ENCODE measurements at places on chromosomes 12 and 14.

DNA sequence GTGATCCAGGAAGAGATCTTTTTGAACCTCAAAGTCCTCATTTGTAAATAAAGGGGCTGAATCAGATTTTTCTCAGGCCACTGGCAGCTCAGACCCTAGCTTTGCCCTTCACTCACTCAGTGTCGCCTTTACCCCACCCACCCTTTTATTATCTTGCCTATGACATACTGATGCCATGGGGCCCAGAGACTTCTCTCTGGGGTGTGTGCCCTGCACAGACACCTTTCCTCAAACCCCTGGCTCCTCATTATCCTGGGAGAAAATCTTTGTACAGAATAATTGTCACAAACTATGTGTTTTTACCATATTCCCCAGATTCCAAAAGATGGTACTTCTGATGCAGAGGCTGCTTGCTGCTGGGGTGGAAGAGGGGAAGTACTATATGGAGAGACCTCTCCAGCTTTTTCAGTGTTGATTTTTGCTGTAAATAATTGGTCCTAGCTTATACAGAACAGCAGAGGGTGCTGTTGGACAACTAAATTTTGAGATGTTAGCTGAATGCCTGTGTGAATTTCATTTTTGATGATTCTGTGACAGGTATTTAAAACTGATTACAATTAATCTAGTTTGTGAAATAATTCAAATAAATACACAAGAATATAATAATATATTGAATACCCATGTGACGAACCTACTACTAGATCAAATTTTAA, 53.9 kb upstream of the DCD start:
- no peak for DNase-seq

DNA sequence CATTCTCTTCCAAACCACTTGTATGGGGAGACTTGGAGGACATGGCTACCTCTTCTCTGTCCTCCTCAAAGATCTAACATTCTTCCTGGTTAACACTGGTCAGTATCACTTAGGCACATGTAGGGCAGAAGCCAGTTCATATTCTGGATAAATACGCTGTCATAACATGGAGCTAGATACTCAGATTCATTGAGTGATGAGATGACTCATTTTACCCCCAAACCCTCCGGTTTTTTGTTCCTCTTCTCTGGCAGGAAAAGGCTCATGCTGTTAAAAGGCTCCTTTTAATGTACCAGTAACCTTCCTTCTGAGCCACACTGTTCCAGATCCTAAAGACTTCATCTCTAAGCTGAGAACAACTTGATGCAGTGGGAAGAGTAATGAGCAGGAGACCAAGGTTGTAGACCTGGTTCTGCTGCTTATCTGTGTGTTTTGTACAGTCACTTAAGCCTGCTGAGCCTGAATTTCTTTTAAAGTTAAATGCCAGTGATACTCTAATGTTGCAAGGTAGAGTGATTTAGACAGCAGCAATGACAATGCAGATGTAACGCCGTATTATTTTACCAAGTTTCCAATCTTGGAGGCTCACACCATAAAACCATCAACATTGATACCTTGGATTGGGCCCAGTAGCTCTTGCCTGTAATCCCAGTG, 57.3 kb upstream of the ELK3 start:
- DNase-seq: no peak

DNA sequence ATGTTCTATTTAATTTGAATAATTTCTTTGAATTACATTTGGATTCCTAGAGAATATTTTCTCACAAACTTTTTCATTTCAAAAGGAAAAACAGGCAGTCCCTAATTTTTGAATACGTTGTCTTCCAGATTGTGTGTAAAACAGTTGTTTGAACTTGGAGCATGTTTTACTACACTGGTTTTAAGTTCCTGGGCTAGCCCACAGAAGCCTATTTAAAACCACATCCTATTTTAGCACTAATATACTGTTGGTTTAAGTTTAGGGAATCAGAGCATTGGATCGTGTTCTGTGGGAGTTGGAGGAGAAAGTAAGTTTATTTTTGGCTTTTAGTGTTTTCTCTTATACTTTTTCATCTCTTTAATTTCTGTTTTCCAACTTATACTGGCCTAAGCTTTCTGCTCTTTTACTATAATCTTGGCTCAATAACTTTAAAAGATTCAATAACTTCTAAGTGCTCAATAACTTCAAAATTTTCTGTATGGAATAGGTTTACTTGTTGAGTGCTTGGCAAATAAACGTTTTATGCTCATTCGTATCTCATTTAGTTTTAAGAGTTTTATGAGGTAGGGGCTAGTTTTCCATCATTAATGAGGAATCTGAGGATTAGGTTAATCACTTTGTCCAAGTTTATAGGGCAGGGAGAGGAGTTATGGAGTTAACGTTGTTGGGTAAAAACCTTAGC, 14.9 kb downstream of the LEMD3 start:
- no peak for DNase-seq

DNA sequence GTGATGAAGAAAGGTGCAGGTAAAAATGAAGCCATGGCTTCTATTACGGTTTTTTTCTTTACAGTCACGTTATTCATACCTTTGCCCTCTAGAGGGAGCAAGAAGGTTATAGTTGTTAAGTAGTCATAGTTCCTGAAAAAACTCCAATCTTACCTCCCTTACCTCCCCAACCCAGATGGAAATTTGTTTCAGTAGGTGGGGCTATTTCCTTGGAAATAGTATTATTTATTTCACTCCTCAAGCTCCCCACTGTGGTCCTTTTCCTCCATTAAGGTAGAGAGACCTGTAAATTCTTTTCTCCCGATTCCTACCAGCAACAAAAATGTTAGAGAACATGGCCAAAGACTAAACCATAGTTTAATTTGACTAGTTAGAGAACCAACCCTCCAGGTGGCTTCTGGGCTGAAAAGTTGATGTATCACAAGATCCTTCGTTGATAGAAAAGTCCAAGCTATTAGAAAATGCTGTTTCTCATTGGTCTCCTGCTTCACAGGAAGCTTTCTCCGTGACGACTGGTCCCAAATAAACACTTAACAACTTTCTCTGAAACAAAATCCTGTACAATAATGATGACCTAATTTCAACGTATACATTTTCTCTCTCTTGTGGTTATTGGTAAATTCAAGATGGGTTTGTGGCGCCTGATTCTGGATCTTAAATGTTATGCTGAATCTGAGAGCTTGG, 43.5 kb downstream of the TMX1 start:
- no peak for DNase-seq

- DNase-seq: no peak
Measured at GRCh38 chr14:100039903-100040302, 25.3 kb upstream of the EVL start.

DNA sequence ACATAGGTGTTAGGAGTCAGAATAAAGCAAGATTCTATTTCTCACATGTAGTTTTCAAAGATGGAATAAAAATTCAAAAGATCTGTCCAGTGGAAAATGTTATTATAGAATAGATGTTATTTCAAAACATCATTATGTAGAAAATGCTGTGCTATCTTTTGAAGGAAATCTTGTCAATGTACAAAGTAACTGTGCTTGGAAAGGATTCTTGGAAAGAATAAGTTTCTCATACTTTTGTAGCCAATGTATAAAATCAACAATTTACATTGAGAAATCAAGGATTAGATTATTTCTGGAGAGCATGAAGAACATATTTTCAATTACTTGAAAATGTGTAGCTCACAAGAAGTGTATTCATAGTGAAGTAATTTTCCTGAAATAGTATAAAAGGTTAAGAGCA, 532.5 kb upstream of the MGAT4C start:
- DNase-seq: no peak

DNA sequence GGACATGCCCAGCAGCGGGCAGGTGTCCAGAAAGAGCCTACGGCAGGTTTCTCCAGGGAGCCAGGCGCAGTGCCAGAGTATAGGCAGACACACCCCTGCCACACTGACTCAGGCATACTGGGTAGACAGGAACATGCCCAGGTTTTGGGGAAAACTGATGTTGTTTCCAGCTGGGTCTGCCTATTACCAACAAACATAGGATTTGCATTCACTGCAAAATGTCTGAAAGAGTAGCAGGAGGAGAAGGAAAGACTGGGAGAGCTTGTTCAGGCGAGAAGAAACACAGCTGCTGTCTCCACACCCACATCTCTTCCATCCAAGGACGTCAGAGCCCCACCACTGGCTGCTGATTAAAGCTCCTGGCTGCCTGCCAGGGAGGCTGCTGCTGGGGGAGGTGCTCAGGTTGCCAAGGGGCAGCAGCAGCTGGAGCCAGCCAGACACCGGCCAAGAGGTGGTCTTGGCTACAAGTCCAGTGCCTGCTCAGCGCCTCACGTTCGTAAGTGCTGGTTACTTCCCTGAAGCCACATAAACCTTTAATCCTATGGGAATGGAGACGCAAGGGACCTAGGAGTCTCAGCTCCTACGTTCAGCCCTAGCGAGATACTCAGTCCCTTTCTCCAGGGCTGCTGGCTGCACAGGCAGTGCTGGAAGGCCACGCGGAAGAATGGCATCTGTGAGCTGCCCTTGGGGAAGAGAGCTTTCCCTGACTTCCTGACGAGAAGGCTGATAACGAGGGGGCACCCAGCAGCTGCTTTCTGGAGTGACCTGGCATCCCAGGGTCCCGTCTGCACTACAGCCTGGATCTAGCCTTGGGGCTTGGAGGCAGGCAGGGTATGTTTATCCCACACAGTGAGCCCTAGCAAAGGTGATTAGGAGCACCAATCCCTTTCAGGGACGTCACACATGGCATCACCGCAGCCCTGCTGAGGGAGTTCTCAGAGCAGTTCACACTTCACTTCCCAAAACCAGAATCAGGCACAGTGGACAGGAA, 58.1 kb downstream of the PLEKHG3 start:
- DNase-seq: no peak

DNA sequence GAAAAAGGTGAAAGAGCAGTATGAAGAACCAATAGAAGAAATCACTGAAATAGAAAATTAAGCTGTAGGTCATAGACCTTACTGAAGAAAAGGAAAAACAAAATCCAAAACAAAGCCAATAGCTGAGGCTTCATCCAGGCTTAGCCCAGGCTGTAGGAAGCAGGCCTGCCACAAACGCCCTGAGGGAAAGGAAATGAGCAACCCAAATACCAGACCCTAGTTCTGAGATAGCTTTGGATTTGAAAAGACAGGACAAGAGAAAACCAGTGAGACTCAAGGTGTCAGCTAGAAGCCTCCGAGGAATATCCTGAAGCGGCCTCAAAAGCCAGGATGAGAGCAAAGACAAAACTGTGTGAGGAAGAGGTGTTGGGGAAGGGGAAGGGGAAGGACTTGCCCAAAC, 79.2 kb downstream of the FERMT2 start:
- DNase-seq: no peak

DNA sequence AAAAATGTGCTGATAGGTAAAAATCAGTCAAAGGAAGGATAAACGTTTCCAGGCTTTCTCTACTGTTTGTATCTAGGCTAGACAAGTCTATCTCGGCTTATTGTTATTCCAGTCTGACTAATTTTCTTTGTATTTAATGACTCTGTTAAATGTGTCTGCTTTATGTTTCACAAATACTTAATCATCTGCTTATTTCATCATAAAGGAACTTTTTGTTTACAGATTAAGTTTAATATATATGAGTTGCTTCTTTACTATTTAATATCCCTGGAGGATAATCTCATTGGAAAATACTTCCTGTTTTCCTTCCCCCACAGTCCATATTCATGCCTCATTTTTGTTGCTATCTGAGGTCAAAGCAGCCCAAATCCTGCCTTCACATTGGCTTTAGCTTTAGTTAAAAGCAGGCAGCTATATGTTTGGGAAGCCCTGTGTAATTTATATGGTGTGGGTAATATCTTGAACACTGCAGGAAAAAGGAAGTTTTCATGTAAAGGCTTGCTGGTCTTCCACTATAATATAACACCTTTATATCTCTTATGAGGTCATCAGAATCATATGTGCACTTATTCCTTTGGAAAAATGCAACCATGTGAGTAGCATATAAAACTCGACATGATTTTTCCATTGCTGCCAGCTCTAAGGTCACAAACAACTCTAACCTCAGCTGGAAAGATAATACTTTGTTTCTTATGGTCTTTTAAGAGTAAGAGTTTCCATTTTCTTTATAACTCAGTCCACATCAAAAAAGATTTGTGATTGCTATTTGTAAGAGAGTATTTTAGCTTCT, 76.8 kb downstream of the ALX1 start:
- DNase-seq: no peak

DNA sequence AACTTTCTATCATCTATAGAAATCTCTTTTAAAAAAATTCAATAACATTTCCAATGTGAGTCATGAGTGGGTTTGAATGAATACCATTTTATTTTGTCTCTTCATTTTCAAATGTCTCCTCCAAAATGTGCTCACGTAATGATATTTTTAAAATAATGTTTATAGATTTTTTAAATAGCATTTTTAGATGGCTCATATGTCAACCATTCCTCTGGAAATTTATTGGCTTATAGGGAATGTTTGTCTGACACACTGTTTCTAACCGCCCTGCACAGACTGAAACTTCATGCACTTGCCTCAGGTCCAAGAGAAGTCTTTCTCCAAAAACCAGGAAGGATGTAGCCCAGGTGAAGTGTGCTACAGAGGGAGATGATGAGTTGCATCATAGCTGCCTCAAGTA, 88.8 kb upstream of the PLEKHG7 start:
- DNase-seq: no peak

DNA sequence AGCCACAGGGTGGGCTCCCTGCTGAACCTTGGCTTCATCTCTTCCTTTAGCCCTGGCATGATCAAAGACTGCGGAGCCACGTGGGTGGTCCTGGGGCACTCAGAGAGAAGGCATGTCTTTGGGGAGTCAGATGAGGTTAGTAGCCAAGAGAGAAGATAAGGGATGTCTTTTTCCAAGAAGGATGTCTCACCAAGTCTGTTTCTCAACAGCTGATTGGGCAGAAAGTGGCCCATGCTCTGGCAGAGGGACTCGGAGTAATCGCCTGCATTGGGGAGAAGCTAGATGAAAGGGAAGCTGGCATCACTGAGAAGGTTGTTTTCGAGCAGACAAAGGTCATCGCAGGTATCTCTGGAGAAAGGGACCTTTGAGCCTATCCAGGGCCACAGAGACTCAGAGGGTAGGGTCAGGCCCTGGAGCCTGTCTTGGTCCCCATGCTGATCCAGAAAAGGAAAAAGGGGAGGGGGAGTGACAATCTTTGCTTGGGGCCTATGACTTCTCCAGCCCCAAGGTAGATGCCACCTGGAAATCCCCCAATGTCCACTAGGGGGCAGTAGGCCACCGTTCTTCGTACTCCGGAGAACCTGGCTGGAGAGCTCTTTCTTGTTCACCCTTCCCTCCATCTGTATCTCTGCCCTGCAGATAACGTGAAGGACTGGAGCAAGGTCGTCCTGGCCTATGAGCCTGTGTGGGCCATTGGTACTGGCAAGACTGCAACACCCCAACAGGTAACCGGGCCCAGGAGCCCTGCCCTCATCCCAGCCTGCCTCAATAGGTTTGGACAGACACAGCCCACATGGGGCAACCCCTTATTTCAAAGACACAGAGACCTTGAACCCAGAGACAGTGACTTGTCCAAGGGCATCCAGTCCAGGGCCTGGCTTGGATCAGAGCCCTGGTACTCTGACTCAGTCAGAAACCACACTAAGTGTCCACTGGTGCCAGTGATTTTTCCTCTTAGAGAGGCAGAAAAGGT, 2.0 kb downstream of the TPI1 start:
- DNase-seq: peak; percentile 71

- DNase-seq: no peak
Measured at GRCh38 chr12:57470286-57470969, 9.2 kb downstream of the ARHGAP9 start.

- no peak for DNase-seq
Measured at GRCh38 chr12:55741931-55742680, 816 bp upstream of the GDF11 start.

Measured in activated B cell treated with CpG ODN at 0.5 μM for 24 hours (primary cell).